Smooth muscle cell of the umbilical artery (primary cell): ENCODE measurements at places on chromosomes 2 and 18. TPM values are rescaled to one million over a fixed set of nuclear protein-coding genes. Genes with fewer than 3 reads are reported as not detected.

Gene DHRS9
- total RNA-seq: 0.09 TPM in 1 of 2 replicates, not detected in the other

Gene SLC19A3
- total RNA-seq: 0.18 and 2.4 TPM in 2 replicates

Gene PRKAG3
- not detected in 2 replicates for total RNA-seq

Gene DCC
- total RNA-seq: not detected in 2 replicates

Gene SLC16A14
- total RNA-seq: 0.37 and 0.59 TPM in 2 replicates

Gene VSNL1
- total RNA-seq: 0.09 TPM in 1 of 2 replicates, not detected in the other
